ENCODE measurements at places on chromosomes 2 and 18.

GRCh38 chr18:7000484-7001096, 117.0 kb downstream of the LAMA1 start:
- DNase-seq = no peak

GRCh38 chr2:109157563-109158105, 28.6 kb downstream of the SH3RF3 start:
- DNase-seq = no peak

- DNase-seq = no peak
These were observed 78.4 kb downstream of the CD8B2 start for GRCh38 chr2:106565599-106565998.

- DNase-seq = no peak
These were observed 262.0 kb downstream of the HAUS1 start for GRCh38 chr18:46366201-46366600.

GRCh38 chr2:20187331-20187730, 37.6 kb downstream of the SDC1 start:
- DNase-seq = no peak
